Mesendoderm (in vitro differentiated cells): ENCODE measurements at places on chromosomes 6 and 20.

DNA sequence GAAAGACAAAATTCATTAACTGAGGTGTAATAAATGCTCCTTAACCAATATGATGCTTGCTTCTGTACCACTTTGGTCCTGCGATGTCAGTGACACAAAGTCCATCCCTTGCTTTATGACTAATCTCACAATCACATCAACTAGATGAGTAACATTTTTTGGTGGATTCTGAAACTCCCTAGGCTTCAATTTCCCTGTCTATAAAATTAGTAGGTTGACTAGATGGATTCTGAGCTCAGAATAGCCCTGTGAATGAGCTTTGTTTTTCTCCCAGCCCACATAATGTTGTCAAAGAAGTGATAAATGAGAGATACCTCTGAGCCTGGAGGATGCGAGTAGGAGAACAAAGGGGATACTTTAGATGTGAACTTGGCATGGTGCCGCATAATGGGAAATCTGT is 9.1 kb downstream of the TXLNB start:
- DNase-seq = no peak

GRCh38 chr6:24476631-24477030 is 12.7 kb downstream of the GPLD1 start:
- DNase-seq = no peak

DNA sequence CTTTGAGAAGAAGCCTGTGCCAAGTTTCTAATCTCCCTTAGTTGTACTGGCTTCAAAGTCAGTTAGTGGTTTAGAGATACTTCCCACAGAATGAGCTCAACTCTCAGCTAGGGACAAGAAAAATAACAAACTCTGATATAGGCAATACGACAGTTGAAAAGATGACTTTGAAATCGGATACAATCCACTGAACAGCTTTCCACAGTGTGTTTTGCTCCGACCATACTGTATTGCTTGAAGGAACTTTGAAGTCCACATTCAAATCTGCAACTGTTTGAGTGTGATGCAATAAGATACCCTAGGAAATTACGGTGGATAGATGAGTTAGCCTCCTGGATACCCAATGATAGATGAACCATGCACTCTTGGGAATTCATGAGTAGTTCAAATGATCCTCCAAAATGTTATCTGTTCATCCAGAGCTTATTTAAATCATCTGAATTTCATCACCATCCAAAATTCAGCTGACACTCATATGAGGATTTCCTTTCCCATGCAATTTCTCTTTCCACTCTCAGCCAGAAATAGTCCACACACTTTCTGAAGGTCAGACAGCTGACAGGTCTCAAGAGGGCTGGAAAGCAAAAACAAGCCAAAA is 443.8 kb downstream of the HAO1 start:
- DNase-seq = no peak

DNA sequence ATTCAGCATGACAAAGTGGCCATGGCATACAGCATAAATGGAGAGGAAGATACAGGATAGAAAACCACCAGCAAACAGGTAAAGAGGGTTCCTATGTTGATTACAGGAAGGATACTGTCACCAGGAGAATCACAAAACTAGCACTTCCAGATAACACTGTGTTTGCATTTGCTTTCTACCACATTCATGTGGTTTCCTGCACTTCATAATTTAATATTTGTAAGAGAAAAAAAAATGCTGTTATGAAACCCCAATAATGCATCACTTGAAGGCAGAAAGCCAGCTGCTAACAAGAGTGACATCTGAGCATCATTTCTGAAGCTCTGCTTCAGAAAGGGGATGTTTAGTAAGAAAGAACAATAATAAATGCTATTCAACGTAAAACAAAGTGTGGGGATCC is 106.6 kb downstream of the ATXN1 start:
- DNase-seq = no peak
